ENCODE measurements at places on chromosomes 6 and 20. TPM values are rescaled to one million over a fixed set of nuclear protein-coding genes. Genes with fewer than 3 reads are reported as not detected.

- peak; percentile 61 for DNase-seq
These were observed 25.7 kb downstream of the EZR start for GRCh38 chr6:158793432-158793831.

- no peak for DNase-seq
These were observed 7.2 kb downstream of the PREX1 start for GRCh38 chr20:48820649-48820973.

GRCh38 chr6:56370127-56370540, 122.8 kb upstream of the COL21A1 start:
- peak; percentile 85 for DNase-seq

DNA sequence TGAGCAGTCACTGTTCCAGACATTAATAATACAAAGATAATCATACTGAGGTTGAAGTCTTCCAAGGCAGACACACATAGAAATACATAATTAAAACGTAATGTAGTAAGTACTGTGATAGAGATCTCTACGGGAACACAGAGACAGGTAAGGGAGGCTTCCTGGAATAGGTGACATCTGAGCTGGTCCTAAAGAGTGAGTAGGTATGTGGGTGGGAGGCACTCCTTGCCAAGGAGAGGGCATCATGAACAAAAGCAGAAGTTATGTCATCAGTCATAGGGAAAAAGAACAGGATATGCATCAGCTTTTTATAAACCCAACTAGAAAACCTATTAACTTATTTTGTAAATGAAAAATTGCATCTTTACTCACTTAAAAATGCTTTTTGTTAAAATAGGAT, 110.0 kb downstream of the MAP7 start:
- no peak for DNase-seq

DNA sequence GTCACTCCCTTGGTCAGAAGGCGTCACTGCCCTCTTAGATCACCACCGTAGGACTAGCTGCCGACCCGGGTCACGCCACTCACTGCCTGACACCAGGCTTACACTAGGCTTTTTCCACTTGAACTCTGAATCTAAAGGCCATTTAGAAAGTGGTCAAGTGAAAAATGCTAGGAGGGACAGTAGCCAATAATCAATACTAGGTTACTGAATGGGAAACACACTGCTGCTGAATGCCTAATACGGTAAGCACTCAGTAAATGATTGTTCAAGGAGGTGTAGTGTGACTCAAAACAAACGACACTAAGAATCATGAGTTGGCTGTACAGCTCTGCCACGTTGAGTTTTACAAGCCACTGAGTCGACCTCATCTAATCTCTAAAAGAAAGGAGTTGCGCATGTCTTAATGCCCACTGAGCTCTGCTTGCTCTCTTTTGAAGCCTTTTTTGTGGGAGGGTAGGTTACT, 760 bp upstream of the IBTK start:
- peak; percentile 51 for DNase-seq

DNA sequence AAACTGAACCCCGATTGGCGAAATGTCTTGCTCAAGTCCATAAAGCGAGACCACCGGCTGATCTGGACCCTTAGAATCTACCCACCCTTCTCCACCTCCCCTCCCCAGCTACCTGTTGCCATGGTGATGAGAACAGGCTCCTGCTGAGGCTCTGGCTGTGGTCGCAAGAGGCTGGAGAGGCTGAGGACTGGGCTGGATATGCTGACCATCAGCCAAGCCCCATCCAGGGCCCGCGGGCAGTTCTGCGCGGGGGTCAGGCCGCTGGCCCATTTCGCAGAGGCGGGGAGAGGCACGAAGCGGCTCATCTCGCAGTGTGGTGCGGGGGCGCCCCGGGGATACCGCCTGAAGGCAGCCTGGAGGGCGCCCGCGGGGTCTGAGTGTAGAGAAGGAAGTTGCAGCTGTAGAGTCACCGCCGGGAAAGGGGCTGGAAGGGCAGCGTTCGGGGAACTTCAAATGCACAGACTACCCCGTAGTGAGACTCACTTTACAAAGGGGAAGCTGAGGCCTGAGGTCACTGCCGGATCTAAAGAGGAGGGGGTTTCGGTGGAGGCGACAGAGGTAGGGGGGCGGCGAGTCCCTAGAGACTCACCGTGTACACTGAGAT, 671 bp downstream of the TAPBP start:
- no peak for DNase-seq

The ZNF76 gene
- total RNA-seq: 10.0 TPM

The LY6G6F gene
- not detected for total RNA-seq

Data from SK-MEL-5 (cell line).